Putamen (tissue), 1 donor: ENCODE measurements at places on chromosomes 4 and X.

DNA sequence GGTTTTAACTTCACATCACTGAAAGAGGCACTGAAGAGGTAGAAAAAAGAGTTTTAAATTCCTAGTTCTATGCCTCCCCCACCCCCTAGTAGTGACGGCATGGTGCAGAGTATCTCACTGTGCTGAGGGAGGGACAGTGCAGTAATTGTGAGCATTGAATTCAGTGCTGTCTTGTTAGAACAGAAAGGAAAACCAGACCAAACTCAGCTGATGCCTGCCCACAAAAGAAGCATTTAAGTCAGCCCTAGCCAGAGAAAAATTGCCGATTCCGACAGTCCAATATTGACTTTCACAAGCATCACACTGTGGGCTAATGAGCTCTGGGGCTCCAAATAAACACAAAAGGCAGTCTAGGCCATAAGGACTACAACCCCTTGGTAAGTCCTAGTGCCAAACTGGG, 417.7 kb downstream of the AR start:
- DNase-seq = peak; percentile 10

DNA sequence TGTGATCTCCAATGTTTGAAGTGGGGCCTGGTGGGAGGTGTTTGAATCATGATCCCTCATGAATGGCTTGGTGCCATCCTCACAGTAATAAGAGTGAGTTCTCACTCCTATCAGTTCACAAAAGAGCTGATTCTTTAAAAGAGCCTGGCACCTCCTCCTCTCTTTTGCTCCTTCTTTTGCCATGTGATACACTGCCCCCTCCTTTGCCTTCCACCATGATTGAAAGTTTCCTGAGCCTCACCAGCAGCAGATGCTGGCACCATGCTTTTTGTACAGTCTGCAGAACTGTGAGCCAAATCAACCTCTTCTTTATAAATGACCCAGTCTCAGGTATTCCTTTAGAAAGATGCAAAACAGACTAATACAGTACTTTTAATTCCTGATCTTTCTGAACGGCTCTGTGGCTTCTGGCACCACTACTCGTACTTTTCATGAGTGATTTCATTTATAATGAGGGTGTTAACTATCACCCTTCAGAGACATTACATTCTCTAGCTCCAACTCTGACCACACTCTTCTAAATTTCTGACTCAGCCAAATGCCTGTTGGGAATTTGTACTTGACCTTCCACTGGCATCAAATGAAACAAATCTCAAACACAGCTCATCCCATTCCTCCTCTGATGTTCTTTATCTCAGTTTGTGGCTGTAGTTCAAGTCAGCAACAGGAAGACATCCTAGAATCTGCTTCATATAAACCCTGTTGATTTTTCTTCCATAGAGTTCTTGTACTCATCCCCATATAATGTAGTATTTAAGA, 4.2 kb downstream of the UFSP2 start:
- no peak for DNase-seq

DNA sequence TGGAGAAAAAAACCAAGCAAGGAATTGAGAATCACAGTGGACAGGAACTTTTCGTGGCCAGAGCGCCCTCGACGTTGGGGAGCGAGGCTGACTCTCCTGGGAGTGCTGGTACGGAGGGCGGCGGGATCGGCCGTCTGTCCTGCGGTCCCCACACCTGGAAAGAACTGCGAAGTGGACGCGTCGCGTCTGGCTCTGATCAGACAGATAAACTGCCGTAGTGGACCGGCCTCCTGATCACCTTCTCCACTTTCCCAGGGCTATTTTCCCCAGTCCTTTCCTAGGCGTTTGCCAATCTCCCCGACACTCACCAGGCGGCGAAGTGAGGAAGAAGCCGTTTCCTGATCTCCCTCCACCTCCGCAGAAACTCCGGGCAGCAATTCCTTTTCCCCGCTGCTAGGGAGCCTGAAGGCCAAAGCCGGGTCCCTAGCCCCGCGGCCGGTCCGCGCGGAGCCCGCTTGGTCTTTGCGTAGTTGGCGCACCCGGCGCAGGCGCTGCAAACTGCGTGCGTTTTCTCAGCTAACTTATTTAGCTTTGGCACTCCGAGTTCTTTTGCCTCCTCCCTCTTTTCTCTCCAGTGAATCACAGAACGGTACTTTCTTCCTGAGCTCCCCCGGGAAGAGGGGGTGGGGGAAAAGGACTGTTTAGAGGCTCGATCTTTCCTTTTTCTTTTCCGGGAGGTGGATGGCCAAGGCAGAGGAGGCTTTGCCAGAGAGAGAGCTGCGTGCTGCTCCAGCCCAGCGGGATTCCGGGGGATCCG, at the start of gene ARSJ:
TSS of gene ARSJ (minus strand) at position 500 of the 757 bp plus-strand sequence. CDS start 813 bp downstream, outside the sequence.
- DNase-seq = peak; percentile 31

DNA sequence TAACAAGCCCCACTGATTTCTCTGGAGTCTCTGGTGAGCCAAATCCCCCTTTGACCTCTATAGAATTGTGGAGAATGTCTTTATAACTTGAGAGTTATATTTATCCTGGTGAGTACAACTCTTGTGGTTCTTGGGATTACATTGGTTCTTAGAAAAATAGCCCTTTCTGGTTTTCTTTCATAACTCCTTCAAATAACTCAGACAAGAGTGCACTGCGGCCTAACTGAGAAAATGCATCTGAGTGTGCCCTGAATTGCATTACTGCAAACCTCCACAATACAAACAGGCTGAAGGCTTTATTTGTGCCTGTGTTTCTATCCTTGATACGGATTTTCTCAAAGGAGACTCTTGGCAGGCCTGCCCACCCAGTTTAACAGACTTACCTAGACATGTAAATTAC, 2.7 kb downstream of the BEX3 start:
- DNase-seq = no peak

- no peak for DNase-seq
Observed at GRCh38 chr4:16205298-16206164, 20.7 kb downstream of the TAPT1 start.
